ENCODE measurements at places on chromosomes 13 and 19.

- peak; percentile 27 for DNase-seq
Measured at GRCh38 chr13:44815623-44816022, 173.6 kb downstream of the NUFIP1 start.

- DNase-seq, result peak; percentile 60
Measured at GRCh38 chr19:57099199-57099661, 20.6 kb upstream of the USP29 start.

GRCh38 chr13:85140192-85140591 lies 659.0 kb downstream of the SLITRK6 start:
- DNase-seq, result no peak

DNA sequence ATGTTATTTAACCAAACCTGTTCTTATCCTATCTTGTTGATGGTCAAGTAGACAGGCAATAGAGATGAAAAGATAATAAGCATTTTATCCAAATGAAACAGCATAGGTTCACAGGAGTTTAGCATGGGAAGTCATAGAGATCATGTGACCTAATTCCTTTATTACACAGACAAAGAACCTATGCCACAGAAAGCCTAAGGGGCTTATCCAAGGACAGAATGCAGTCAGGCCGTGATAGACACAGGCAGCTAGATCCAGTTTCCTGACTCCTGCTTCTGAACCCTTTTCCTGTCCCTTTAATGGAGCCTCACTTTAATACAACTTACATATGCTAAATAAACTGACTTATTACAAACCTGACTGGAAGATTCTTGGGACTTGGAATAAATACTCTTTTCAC lies 532.1 kb downstream of the IRS2 start:
- no peak for DNase-seq

GRCh38 chr19:28884786-28885476 lies 328.0 kb downstream of the UQCRFS1 start:
- DNase-seq, result no peak

DNA sequence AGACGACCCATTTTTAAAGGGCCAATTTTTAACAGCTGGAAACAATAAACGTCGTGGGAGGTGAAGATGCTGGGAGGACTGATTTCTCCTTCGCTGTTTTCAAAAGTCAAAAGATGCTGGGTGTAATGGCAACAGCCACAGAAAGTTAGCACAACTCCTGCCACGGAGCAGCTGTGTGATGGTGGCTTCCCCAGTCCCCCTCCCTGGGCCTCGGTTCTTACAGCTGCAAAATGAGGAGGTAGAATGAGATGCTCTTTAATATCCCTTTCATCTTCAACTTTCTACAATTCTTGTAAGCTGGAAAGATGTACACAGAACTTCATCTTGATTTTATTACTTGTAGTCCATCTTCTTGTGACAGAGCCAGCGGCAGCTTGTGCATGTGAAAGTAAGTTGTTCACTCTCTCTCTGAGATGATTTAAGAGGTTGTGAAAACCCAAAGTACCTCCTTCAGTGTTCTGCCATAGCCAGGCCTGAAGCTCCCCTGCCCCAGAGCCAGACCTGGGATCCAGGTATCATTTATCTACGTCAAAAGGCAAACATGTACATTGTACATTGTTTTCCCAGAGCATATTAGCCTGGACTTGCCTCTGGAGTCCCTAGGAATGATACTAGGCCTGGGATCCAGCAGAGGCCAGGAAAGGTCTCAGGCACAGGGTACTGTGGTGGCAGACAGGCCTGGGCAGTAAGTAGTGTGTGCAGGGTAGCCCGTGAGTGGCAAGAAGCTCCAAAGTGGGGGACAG lies 3.4 kb upstream of the UBE2L5 start:
- no peak for DNase-seq

All from omental fat pad (tissue), 4 donors.